ENCODE measurements at places on chromosomes 16 and 17.
A peak's percentile ranks its signal among the peaks of the same experiment; 100 is the strongest.

DNA sequence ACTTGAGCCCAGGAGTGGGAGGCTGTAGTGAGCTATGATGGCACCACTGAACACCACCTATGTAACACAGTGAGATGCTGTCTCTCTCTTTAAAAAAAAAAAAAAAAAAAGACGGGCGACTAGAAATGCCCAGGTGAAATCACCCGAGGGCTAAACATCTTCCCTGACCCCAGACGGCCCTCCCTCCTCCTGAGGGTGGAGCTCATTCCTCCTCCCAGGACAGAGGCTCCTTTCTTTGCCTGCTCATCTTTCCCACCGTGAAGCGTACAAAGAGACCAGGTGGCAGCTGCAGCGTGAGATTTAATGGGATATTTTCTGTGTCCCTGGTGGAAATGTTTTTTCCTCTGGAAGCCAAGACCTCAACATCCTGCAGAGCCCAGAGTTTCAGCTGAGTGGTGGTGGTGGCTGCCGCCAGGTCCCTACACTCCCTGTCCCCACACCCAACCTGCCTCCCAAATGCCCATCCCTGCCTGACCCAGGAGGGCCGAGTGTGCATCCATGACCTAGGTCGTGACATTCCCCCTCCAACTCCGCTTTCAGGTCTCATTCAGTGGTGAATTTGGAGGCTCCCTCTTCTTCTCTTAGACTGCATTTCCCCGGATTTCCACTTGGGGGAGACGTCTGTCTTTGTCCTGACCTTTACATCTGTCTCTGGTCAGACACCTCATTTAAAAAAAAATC is 14.4 kb upstream of the GPRC5B start:
- peak; percentile 52 for DNase-seq

GRCh38 chr17:26818736-26819135 is 475.2 kb upstream of the WSB1 start:
- peak; percentile 8 for DNase-seq

DNA sequence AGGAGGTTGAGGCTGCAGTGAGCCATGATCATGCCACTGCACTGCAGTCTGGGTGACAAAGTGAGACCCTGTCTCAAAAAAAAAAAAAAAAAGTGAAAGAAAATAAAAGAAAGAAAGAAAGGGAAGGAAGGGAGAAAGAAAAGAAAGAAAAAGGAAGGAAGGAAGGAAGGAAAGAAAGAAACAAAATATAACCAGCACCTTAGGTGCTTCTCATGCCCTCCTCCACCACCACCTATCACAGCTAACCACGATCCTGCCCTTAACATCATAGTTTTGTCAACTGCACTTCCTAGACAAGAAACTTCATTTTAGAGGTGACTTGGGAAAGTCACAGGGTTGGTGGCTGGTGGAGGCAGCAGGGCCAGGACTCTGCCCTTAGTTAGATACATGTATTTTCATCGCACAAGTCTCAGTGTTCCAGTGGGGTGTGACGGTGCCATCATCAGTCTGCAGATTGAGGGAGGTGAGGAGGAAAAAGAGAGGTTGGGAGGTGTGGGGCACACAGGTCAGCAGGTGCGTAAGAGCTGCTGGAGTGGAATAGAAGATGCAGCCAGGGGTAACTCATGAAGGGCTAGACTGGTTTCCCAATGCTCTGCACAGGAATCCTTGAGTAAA is 10.0 kb downstream of the SUPT4H1 start:
- no peak for DNase-seq

- no peak for DNase-seq
Measured at GRCh38 chr16:25912321-25912720, 220.6 kb downstream of the HS3ST4 start.

Data from kidney capillary endothelial cell (primary cell).